ENCODE measurements at places on chromosomes 6 and 20. TPM values are rescaled to one million over a fixed set of nuclear protein-coding genes. Genes with fewer than 3 reads are reported as not detected.

The ZSCAN12 gene
- 5.2 TPM for total RNA-seq

The SERPINB6 gene
- 249 TPM for total RNA-seq

The ERVFRD-1 gene
- not detected for total RNA-seq

The MEI4 gene
- not detected for total RNA-seq

The CTAGE9 gene
- total RNA-seq: not detected

The FAM83C gene
- total RNA-seq: not detected

The BMP6 gene
- 248 TPM for total RNA-seq

The MBOAT1 gene
- total RNA-seq: 6.5 TPM

The DEF6 gene
- under 0.01 TPM for total RNA-seq

The CCDC28A gene
- 17.2 TPM for total RNA-seq

The PRRT1 gene
- total RNA-seq: 0.30 TPM

The FGD2 gene
- not detected for total RNA-seq

The RAD21L1 gene
- not detected for total RNA-seq

The COL21A1 gene
- 1.8 TPM for total RNA-seq

The OXT gene
- total RNA-seq: not detected

The SLC17A9 gene
- total RNA-seq: 19.2 TPM

The CNR1 gene
- total RNA-seq: not detected

The SDCBP2 gene
- 3.9 TPM for total RNA-seq

The TRAPPC3L gene
- under 0.01 TPM for total RNA-seq

The SALL4 gene
- total RNA-seq: 0.46 TPM

The SLC24A3 gene
- not detected for total RNA-seq

The LRRN4 gene
- total RNA-seq: not detected

The ECT2L gene
- not detected for total RNA-seq

The SOX18 gene
- total RNA-seq: 24.4 TPM

The SNX14 gene
- 127 TPM for total RNA-seq

The LPIN3 gene
- 3.6 TPM for total RNA-seq

The SEMG1 gene
- total RNA-seq: not detected

The PLCB1 gene
- 18.5 TPM for total RNA-seq

The COL12A1 gene
- total RNA-seq: 11.1 TPM

The MAPK13 gene
- 3.6 TPM for total RNA-seq

The DNAAF9 gene
- 8.4 TPM for total RNA-seq

The ULBP1 gene
- 0.46 TPM for total RNA-seq

The FUT9 gene
- total RNA-seq: not detected

The SLC17A3 gene
- not detected for total RNA-seq

The SLC9A8 gene
- total RNA-seq: 3.5 TPM

The PARD6B gene
- total RNA-seq: 0.15 TPM

The PRSS16 gene
- not detected for total RNA-seq

The BPIFB1 gene
- total RNA-seq: not detected

The ZSCAN31 gene
- 15.7 TPM for total RNA-seq

The ANKRD66 gene
- not detected for total RNA-seq

The ZNF341 gene
- 0.76 TPM for total RNA-seq

The ADGB gene
- total RNA-seq: not detected

The DEFB124 gene
- total RNA-seq: not detected

The NKAIN2 gene
- not detected for total RNA-seq

The MAFB gene
- total RNA-seq: 0.65 TPM

The AIF1 gene
- total RNA-seq: not detected

The PHF20 gene
- total RNA-seq: 25.7 TPM

The BICRAL gene
- total RNA-seq: 2.3 TPM

The SMLR1 gene
- not detected for total RNA-seq

The CDYL gene
- total RNA-seq: 19.3 TPM

The FAM217A gene
- total RNA-seq: not detected

The TAP1 gene
- total RNA-seq: 26.0 TPM

The TMEM170B gene
- total RNA-seq: 3.6 TPM

The PRDM13 gene
- not detected for total RNA-seq

The SLC32A1 gene
- total RNA-seq: not detected

The EPHA7 gene
- 0.97 TPM for total RNA-seq

The TRIM31 gene
- not detected for total RNA-seq

The EFCAB8 gene
- total RNA-seq: not detected

The PGC gene
- not detected for total RNA-seq

Measured in epithelial cell of umbilical artery (primary cell).